Endothelial cell (in vitro differentiated cells): ENCODE measurements at places on chromosomes 3 and 15.

DNA sequence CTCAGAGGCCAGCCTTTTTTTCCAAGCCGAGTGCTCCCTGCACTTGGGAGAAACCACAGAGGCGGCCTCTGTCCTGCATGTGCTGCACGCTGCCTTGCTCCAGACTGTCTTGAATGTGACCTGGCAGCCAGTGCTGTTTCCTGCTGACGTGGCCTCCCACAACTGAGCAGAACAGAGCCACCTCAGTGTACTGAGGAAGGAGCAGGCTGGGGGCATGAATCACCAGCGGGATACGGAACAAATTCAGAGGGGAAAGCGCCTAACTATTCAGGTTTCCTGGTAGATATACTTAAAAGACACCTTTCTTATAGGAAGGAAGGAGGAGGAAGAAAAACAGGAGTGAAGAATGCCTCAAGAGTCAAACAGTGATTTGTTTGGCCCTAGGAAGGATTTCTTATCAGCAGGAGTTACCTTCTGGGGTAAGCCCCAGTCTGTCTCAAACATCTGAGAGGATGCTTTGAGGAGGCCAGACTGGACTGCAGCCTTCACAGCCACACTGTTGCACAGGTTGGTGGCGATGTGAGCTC, 114.0 kb downstream of the FNDC3B start:
- peak; percentile 67 for DNase-seq

- no peak for DNase-seq
These were observed 30.4 kb downstream of the STARD9 start for GRCh38 chr15:42605796-42606195.

DNA sequence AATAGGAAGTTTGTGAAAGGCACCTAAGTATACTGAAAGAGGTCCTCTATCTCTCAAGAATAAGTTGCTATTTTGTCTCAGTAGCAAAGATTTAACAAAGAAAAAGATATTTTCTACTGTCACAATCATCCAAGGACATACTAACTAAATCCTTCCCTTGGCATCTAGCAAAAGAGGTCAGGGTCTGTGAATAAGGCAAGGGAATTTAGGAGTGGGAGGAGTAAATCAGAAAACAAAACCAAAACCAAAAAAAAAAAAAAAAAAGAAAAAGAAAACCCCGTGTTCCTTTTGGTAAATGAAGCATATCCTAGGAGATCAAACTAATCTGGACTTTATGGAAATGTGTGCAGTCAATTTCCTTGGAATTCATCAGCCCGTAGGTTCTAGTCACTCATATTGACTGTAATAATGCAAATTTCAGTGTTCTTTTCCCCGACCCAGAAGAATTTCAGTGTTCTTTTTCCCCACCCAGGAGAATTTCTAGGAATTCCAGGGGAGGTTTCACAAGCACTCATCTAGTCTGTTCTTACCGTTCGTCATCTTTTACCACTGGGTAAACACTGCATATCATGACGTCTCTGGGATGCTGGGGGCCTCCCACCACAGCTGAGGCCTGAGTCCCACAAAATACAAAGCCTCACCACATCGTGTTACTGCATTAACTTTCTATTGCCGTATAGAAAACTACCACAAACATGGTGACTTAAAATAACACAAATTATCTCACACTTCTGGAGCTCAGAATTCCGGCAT, 113.8 kb upstream of the CCDC54 start:
- no peak for DNase-seq

DNA sequence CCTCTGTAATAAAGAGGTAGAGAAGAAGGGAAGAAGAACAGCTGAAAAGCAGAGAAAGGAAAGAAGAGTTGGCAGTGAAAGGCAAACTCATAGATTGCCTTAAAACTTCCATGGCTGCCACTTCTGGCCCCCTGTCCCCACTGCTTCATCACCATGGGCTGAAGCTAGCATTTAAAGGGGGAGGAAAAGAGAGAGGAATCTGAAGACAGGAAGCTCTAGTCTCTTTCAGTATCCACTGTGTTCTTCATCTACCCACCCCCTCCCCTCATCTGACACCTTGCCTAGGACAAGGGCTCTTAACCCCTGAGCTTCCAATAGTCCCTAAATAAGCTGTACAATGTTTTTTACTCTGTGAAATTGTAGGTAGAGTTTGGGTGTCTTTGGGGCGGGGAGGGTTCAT, 60.6 kb downstream of the ALCAM start:
- no peak for DNase-seq

GRCh38 chr15:65530318-65531111, at the start of gene HACD3:
Gene HACD3, plus strand, starts transcription at chr15:65530463. Its CDS starts 169 bp downstream, at chr15:65530632.
- DNase-seq: peak; percentile 95

DNA sequence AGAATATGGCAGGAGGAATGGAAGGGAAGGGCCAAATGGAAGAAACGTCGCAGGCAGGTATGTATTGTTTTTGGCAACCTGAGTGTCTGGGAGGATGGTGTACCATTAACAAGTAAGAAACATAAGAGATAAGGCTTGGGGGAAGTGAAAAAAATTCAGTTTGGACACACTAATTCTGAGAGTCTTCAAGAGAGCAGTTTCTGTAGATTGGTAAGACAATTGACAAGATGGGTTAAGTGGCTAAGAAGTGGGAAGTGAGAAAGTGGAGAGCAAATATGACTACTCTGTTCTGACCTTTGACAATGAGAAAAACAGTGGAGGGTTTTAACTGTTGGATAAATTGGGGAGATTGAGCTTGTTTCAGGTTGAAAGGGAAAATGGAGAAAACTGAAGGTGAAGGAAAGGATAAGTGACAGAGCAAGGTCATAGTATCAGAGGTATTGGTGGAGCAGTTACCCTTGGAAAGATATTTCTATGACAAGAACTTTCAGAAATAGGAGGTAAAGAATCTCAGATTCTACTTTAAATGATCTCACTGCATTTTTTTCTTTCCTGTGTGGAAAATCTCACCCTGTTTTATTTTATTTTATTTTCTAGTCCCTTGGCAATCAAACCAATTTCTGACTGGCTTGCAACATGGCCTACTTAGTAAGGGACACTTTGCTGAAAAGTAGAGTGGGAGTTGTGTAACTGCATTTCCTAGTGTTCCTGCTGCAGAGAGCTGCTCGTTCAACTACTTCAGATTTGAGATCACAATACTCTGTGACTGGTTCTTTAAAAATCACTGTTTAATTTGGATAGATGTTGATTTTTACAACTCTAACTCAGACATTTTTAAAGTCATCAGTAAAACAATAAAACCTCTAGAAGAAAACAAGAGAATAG, 23.1 kb upstream of the GABPB1 start:
- no peak for DNase-seq

DNA sequence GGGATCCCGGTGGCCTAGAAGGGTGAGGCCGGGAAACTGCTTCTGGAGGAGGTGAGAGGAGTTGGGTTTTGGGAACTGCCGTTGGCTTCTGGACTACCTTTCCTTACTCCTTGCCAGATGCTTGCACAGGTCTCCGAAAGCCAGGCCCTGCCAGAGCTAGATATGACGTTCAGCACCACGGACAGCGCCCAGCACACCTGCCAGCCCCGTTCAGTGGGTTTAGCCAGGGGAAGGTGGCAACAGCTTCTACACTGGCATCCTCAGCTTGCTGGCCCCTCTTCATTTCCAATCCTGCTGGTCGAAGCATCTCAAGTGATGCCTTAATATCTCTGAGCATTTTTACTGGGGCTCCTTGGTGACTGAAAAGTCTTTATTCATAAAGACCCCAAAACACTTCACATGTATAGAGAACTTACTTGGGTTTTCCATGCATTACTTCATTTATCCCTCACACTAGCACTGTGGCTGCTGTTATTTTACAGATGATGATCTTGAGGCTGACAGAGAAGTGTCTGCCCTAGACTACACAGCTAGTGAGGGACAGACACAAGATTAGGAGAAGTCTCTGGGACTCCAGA, 21.9 kb downstream of the HCN4 start:
- peak; percentile 78 for DNase-seq
